Ovary (tissue), 10 donors: ENCODE measurements at places on chromosomes 12 and 14. TPM values are rescaled to one million over a fixed set of nuclear protein-coding genes. Genes with fewer than 3 reads are reported as not detected.
A peak's percentile ranks its signal among the peaks of the same experiment; 100 is the strongest.

The CD4 gene
- polyA plus RNA-seq: 40.2 TPM

The ETV6 gene
- 4.4 TPM for polyA plus RNA-seq

The RASAL1 gene
- 0.42 TPM for polyA plus RNA-seq

The NKX2-8 gene
- polyA plus RNA-seq: not detected

The RPL10L gene
- polyA plus RNA-seq: not detected

The FOXM1 gene
- 3.0 TPM for polyA plus RNA-seq

- DNase-seq: peak; percentile 20
- H3K36me3 ChIP-seq: no peaks in the 10 kb centered on the region
- H3K27me3 ChIP-seq: no peaks in the 10 kb centered on the region
- H3K4me3 ChIP-seq: no peak overlapping the region
These were observed 133.1 kb downstream of the PRIMA1 start for GRCh38 chr14:93655078-93655750.

DNA sequence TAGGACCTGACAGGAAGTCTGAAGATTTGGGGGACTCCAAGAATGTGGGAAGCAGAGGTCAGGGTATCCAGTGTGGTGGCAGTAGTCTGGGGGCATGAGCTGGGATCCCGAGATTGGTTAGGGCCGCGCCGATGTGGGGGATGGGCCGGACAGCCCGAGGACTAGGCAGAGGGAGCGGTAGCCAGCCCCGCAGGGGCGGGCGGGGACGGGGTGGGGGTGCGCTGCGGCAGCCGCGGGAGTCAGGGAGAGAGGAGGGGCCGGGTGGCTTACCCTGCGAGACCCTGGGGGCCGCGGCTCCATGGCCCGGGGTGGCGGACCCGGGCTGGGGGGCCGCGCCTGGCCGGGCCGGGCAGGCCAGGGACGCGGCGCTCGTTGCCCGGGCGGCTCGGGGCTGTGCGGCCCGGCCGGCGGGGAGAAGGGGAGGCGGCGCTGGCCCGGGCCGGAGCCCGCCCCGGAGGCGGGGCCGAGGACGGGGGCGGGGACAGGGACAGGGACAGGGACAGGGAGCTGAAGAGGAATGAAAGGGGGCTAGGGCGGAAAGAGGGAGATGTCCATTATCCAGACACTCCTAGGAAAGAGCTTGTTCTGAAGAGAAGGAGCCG, 5.6 kb downstream of the ZNF385A start:
- no peaks in the 10 kb centered on the region for H3K27me3 ChIP-seq
- DNase-seq: peak; percentile 75
- peak overlapping the region; percentile 45 for H3K27ac ChIP-seq
- H3K36me3 ChIP-seq: no peaks in the 10 kb centered on the region
- H3K4me3 ChIP-seq: peak overlapping the region; percentile 37
- H3K4me1 ChIP-seq: peaks cover 3% of the 10 kb centered on the region

GRCh38 chr12:128850400-128850799, 2.9 kb upstream of the GLT1D1 start:
- H3K36me3 ChIP-seq: no peaks in the 10 kb centered on the region
- H3K27ac ChIP-seq: no peak overlapping the region
- no peaks in the 10 kb centered on the region for H3K4me1 ChIP-seq
- H3K4me3 ChIP-seq: no peak overlapping the region
- H3K27me3 ChIP-seq: no peaks in the 10 kb centered on the region

- H3K27me3 ChIP-seq: no peaks in the 10 kb centered on the region
- no peak overlapping the region for H3K4me3 ChIP-seq
- DNase-seq: no peak
- H3K36me3 ChIP-seq: no peaks in the 10 kb centered on the region
- no peak overlapping the region for H3K27ac ChIP-seq
- H3K4me1 ChIP-seq: peaks cover 3% of the 10 kb centered on the region
These were observed 159.3 kb downstream of the TTC8 start for GRCh38 chr14:88983755-88984154.

- peaks cover 6% of the 10 kb centered on the region for H3K4me1 ChIP-seq
- no peaks in the 10 kb centered on the region for H3K27me3 ChIP-seq
- no peaks in the 10 kb centered on the region for H3K36me3 ChIP-seq
- no peak overlapping the region for H3K27ac ChIP-seq
- no peak overlapping the region for H3K4me3 ChIP-seq
- DNase-seq: no peak
These were observed 75.6 kb downstream of the MED13L start for GRCh38 chr12:116201908-116202307.

DNA sequence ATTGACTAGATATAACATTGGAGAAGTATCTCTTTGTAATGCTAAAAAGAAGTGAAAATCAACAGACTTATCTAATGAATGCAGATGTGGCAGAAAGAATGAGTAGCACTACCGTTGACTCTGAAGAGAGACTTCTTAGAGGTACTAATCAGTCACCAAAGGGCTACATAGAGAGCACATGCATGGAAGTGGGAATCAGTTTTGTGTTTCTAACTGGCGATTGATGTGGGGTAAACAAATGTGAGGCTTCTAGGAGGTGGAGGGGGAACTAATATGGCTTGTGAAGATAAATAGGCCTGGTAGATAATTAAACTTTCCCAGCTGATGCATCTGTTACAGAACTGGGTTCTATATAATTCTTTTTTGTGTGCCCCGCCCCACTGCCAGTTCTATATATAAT, 10.5 kb downstream of the COCH start:
- no peak overlapping the region for H3K27ac ChIP-seq
- H3K4me1 ChIP-seq: no peaks in the 10 kb centered on the region
- H3K4me3 ChIP-seq: no peak overlapping the region
- no peaks in the 10 kb centered on the region for H3K27me3 ChIP-seq

GRCh38 chr12:76422543-76423438, 74.6 kb upstream of the BBS10 start:
- H3K27me3 ChIP-seq: no peaks in the 10 kb centered on the region
- H3K27ac ChIP-seq: no peak overlapping the region
- no peaks in the 10 kb centered on the region for H3K36me3 ChIP-seq
- no peak for DNase-seq

DNA sequence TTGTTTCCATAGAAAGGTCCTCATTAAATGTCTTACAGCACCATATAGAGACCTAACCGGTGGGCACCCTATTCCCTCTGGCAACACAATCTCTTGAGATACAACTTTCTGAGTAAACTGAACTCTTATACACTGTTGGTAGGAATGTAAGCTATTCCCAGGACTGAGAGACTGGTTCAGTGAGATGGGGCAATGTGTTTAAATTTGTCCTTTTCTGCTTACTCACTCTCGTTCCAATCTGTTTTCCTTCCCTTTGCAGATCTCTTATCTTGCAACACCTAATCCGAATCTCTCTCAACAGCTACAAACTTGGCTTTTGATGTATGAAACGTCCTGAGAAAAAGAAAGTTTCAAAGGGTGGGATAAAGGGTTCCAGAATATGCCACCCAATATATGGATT, 26.1 kb upstream of the ETV6 start:
- H3K4me1 ChIP-seq: no peaks in the 10 kb centered on the region
- no peaks in the 10 kb centered on the region for H3K27me3 ChIP-seq
- no peak overlapping the region for H3K27ac ChIP-seq
- DNase-seq: no peak
- H3K4me3 ChIP-seq: no peak overlapping the region
- H3K36me3 ChIP-seq: no peaks in the 10 kb centered on the region

DNA sequence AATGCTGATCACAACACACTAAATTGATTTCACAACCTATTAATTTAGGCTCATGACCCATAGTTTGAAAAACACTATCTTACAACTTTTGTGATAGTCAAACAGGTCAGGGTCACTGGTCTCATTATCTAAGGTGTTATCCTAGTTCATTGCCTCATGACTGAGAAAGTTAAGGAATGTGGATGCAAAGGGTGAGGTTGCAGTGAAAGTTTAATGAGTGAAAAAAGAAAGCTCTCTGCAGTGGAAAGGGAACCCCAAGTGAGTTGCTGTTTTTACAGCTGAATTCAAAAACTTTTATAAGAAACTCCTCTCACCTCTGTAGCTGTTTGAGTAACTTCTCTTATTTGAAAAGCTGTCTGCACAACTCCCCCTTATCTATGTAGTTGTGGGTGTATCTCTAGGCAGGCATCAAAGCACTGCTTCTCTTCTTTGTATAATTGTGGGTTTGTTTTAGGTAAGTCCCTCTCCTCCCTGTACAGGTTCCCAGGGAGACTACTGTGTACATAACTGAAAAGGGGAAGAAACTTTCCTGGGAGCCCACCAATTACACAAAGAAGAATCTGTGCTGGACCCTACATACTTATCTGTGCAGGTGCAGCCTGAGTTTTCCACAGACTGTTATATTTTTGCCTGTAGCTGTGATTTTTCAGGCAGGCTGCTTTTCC, 18.9 kb downstream of the DNAL1 start:
- DNase-seq: no peak
- H3K4me3 ChIP-seq: no peak overlapping the region

- DNase-seq: no peak
- no peak overlapping the region for H3K4me3 ChIP-seq
- peaks cover 8% of the 10 kb centered on the region for H3K4me1 ChIP-seq
- H3K27me3 ChIP-seq: no peaks in the 10 kb centered on the region
- no peaks in the 10 kb centered on the region for H3K36me3 ChIP-seq
These were observed 50.5 kb downstream of the ADIPOR2 start for GRCh38 chr12:1741154-1741949.

- H3K4me1 ChIP-seq: no peaks in the 10 kb centered on the region
- no peak overlapping the region for H3K27ac ChIP-seq
- H3K36me3 ChIP-seq: no peaks in the 10 kb centered on the region
- H3K27me3 ChIP-seq: no peaks in the 10 kb centered on the region
These were observed 29.4 kb downstream of the SCN8A start for GRCh38 chr12:51620448-51620847.
